ENCODE measurements at places on chromosomes 13 and 19. TPM values are rescaled to one million over a fixed set of nuclear protein-coding genes. Genes with fewer than 3 reads are reported as not detected.

GRCh38 chr13:24663586-24663985 lies 16.6 kb upstream of the ATP12A start:
- no peak for DNase-seq

The NFILZ gene
- polyA plus RNA-seq, result not detected

The SPACA4 gene
- not detected for polyA plus RNA-seq

The GPR12 gene
- not detected for polyA plus RNA-seq
